ENCODE measurements at places on chromosomes 7 and 10.

- DNase-seq, result no peak
These were observed 37.7 kb upstream of the CXCL12 start for GRCh38 chr10:44422570-44423101.

DNA sequence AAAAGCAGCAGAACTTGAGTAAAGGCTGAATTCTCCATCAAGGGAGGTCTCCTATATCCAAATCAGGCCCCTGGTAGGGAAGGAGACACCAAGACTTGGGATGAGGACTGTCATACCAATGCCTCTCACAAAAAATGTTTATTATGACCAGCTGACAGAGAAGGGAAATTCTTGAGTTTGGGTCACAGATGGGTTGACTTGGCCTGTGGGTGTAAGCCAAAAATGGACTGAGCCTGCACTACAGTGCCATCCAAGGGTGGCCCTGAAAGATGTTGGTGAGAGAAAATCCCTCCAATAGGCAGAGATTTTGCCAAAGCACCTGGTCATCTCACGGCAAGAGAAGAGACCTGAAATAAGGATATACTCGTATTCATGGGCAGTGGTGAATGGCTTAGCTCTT, 27.0 kb upstream of the PPIF start:
- no peak for DNase-seq

- no peak for DNase-seq
These were observed 13.9 kb downstream of the MYO1G start for GRCh38 chr7:44964831-44965440.

- DNase-seq, result no peak
These were observed 315.3 kb downstream of the PTEN start for GRCh38 chr10:88178758-88179157.

GRCh38 chr7:12601302-12601869, 30.9 kb downstream of the SCIN start:
- no peak for DNase-seq

- DNase-seq, result no peak
These were observed 25.0 kb upstream of the ITGB8 start for GRCh38 chr7:20305726-20306125.

DNA sequence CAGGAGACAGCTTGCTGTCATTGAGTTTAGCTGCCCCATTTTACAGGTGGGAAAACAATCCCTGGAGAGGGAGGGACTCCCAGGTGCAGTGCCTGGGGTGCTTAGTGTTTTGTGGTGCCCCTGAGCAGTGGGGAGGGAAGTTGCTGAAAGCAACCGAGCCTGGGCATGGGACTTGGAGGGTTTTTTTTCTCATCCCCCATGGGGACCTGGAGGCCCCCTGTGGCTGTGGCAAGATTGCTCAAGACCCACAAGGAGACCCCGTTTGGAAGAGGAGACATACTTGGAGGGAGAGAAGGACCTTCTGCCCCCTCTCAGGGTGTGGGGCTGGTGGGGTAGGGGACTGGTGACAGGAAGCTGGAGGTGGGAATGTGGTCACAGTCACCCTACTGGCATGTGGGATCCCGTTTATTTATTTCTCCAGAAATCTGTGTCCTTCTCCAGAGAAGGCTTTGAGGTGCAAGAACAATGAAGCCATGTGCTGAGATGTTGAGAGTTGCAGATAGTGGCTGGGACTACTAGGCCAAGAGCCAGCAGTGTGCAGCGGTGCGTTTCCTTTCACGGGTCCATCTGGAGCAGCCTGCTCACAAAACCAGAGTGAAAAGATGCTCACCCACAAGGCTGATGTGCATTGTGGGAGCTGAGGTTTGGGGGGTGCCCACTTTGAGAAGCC, 21.5 kb downstream of the ZMIZ1 start:
- no peak for DNase-seq

DNA sequence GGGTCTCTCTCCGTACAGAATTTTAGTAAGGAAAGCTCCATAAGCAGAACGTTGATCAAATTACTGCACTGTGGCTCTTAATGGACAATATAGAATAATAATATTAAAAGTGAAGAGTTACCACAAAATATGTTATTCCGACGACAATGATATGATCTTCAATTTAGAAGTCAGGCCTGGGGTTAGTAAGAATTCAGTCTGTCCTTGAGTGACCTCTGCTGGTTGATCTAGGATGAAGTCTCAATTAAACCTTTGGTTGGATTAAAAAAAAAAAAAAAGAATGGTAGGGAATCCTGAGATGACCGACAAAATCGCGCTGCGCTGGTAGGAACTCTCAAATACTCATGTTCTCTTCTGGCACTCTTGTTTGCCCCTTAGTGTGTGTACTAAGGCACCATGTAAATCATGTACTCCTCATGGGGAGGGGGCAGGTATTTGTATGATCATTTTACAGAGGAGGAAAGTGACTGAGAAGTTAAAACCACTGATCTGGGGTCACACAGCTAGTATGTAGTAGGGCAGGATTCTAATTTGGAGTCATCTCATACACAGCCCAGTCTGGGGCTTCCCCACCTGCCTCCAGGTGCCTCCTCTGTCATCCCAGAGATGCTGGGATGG, 161.3 kb upstream of the NPVF start:
- DNase-seq, result no peak

DNA sequence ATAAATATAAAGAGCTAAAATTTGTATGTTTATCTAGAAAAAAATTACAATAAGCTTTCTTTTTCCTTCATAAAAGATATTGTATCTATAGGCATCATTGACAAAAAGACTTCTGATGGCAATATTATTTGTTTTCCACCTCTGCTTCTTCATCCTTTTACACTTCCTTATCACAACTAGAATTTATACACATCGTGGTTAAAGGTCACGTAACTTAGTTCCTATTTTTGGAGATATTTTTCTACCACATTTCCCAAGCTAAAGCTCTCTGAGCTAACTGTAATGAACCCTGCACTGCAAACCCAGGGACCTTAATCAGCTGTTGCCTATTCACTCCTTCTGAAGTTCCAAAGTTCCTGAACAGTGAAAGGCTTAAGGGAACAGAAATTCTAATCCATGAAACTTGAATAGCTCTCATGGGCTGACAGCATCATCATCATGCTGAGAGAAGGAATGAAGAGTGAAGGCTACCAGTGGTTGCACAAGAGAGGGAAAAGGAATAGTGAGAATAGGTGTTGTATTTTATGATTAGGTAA, 106.1 kb upstream of the SLC13A1 start:
- no peak for DNase-seq

- no peak for DNase-seq
These were observed 4.9 kb upstream of the ZMIZ2 start for GRCh38 chr7:44743750-44744149.

DNA sequence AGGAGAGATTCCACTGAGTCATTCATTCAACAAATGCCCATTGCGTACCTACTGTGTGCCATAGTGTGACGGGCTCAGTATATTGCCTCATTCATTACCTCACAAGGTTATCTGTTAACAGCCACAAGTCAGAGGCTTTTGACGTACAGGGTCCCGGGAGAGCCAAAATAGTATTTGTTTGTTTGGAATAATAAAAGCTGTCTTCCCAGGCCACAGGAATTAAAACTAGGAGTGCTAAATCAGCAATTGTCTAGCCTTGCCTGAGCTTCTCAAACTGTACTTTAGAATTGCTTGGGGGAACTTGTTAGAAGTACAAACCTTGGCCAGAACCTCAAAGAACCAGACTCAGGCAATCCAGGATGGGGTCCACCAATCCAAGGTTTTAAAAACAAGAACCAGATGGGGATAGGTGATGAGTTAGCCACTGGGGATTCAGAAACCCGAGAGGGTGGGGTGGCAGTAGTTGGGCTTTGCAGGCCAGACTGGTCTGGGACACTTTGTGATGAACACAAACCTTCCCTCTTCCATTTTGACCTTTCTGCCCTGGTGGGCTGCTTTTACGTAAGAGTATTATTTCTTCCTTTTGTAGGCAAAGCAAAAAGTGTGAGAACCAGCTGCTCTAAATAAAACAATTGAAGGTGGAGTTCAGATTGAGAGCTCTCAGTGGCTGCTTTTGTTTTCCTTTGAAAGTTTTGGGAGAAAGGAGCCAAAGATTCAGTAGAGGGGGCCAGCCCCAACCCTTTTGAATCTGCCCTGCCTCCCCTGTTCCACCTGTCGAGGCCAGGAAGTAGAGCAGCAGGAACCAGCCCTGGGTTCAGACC, 113.0 kb upstream of the ANLN start:
- no peak for DNase-seq

DNA sequence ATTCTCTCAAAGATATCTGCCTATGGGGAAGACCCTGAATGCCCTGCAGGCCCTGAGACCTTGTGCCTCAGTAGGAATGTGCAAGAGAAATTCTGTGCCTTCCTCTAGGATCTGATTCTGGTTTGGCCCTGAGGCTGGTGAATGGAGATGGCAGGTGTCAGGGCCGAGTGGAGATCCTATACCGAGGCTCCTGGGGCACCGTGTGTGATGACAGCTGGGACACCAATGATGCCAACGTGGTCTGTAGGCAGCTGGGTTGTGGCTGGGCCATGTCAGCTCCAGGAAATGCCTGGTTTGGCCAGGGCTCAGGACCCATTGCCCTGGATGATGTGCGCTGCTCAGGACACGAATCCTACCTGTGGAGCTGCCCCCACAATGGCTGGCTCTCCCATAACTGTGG, 15.7 kb downstream of the DMBT1 start:
- DNase-seq, result no peak

DNA sequence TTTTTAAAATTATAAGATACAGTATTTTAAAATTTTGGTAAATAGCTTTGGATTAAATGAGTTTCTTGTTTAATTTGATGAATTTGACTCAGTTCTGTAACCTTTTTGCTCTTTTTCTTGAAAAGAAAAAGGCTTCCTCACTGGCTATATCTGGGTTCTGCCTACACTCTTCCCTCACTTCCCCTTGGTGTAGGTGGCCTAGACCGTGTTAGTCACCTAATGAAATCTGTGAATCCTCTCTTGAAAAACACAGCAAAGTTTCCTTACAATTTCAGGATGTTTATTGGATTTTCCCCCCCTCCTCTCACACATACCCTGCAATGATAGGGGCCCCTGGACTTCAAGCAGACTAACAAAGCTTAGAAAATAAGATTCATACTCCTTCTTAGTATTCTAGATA, 231.6 kb downstream of the ADK start:
- DNase-seq, result no peak

Data from progenitor cell of endocrine pancreas (in vitro differentiated cells).